ENCODE measurements at places on chromosomes 5 and 9.

DNA sequence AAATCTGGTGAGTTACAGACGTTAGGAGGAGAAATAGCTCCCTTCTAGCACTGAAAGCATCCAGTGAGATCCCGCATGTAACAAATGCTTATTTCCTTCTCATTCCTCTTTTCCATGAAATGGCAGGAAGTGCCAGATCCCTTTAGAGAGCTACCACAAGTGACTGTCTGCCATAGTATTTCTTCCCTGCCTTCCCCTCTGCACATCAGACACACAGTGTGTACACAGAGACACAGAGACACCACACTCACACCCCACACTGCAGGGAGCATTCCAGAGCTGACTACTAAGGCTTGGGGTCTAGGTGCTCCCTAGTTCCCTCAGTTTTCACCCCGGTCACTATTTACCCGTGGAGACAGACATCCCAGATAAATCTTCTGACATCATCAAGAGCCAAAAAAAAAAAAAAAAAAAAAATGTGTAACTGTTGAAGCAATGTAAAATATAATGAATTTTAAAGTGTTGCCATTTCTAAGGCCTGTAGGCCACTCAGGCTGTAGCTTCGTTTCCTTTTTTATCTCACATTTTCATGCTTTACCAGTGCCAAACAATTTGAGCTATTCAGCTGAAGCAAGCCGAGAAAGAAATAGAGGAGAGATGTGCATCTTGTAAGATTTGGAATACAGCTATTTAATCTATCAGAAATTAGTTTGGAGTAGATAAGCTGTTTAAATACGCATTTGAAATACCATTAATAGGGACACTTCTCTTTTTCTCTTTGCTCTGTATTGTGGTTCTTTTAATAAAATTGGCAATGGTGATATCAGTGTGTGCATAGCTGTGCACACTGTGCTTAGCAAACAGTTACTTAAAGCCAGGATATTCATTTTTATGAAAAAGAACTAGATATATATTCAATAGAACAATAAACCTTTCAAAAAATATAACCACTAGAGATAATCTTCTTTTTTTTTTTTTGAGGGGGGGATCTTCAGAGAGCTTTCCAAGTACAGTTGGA, 405.5 kb downstream of the PDE4D start:
- DNase-seq, result no peak

DNA sequence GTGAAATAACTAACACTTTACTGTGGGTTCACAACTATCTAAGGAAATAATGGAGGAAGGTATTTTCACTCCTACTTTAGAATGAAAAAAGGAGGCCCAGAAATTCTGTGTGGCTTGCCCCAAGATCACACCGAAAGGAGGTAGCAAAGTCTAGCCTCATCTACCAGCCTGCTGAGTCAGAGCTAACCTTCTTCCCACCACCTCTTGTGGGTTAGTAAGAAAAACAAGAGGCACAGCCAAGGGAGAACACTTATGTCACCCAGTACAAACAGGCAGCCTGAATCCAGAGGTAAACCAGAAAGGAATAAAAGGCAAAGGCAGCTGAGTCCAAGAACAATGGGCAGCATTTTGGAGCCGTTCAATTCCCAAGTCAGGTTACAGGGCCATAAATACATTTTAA, 91.9 kb upstream of the RASEF start:
- DNase-seq, result no peak

- DNase-seq, result no peak
Measured at GRCh38 chr5:55578771-55579170, 44.0 kb upstream of the PLPP1 start.

DNA sequence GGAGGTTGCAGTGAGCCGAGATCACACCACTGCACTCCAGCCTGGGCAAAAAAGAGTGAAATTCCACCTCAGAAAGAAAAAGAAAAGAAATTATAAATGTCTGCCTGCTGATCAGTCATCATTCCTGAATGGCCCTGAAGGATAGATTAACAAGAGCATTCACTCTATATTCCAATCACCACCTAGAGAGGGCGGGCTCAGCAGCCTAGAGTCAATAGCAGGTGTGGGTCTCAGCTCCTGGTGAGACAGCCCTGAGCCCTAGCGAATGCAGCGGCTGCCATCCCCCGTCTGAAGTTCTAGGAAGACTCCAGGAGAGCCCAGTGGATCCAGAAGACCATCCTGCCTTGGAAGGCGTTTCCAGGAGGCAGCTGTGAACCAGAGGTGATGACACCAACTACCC, 12.0 kb downstream of the FBP1 start:
- DNase-seq, result no peak
